ENCODE measurements at places on chromosomes 6 and 20.

- DNase-seq, result no peak
Measured at GRCh38 chr6:135085700-135086413, 31.2 kb upstream of the HBS1L start.

DNA sequence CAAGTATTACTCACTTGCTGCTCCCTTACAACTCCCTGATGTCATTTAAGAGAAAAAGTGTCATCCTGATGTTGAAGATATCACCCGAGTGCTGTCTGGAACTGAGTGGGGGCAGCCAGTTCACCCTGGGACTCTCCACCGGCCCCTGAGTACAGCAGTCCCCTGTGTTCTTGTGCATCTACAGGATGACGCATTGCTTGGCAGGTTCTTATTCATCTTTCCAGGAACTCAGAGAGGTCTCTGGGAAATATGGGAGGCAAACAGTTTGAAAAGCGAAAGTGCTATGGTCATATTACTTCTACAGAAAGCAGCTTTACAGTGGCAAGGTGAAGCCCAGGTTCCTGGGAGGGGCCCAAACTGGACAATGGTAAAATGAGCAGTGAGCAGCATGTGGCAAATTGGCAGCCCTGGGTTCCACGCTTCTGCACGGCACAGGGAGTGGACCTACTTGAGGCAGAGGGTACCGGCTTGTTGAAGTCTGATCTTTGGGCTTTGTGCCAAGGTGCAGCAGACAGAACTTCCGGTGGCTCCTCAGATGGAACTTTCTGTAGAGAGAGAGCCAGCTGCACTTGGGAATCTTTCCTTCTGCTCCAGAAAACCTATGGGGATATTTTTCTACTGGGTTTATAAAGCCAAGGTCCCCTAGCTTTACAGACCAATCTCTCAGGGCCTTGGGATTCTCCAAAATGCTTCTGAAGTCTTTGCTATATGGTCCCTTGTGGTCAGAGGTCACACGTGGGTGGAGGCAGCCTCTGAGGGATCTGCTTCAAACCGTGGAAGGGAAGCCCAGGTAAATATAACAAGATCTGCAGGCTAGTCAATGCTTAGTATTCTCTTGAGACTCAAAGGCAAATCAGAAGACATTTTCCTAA is 128.3 kb downstream of the MAP3K7 start:
- peak; percentile 53 for DNase-seq

GRCh38 chr6:115945812-115946211 is 114.9 kb downstream of the FRK start:
- no peak for DNase-seq

DNA sequence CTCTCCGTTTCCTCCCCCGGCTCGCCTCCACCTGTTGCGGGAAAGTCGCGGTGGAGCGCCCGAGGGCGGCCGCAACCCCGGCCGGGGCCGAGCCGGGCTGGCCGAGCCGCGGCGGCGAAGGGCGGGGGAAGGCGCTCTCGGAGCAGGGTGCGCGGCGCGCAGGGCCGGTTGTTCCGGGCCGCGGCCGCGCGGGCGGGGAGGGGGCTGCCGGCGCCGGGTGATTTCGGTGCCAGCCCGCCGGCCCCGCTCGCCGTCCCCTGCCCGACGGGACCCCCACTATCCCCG is 235 bp downstream of the MAP7 start:
- DNase-seq, result no peak

DNA sequence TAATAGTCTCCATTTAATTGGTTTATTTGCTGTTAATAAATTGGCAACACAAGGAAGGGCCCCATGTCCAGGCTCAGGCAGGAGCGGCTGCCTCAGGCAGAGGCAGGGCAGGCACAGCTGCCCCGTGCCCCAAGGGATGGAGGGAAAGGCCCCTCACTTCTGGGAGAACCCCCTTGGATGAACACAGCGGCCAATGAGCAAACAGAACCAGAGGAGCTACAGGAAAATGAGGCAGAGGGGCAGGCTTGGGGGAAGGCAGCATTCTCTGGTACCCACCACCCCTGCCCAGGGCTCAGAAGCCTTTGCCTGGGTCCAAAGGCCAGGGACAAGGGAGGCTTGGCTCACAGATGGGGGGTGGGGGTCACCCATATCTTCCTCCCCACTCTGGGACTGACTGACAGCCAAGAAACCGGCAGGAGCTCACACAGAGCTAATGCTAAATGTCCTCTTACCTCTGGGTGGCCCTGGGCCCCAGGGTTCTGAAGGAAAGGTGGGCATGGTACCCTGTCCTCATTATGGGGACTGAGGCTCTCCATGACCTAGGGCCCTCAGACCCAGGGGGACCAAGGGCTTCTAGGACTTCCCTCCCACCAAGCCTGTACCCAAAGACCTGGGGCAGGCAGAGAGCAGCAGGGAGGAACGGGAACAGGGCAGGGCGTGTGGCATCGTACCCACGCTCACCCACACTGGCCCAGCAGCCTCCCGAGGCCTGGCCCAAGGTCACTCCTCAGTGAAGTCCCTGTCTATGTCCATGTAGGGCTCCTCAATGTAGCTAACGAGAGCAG is 47.0 kb downstream of the MYH7B start:
- no peak for DNase-seq

- DNase-seq, result no peak
Measured at GRCh38 chr20:47789081-47789763, 3.9 kb upstream of the SULF2 start.

DNA sequence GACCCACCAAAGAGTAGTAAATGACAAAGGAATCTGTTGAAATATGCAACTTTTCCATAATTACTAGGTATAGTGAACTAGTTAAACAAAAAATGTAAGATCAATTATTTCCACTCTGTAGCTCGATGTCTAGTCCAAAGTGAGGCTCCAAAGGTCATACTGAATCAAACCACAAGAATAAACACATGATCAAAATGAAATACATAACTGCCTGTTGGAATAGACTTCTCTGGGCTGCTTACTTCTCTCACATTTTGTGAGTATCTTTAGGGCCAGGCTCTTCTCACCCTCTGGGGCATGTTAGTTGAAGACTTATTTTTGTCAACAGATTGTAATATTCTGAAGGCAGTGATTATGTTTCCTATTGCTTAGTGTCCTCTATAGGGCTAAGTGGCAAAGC is 103.7 kb upstream of the TMEM170B start:
- DNase-seq, result no peak

DNA sequence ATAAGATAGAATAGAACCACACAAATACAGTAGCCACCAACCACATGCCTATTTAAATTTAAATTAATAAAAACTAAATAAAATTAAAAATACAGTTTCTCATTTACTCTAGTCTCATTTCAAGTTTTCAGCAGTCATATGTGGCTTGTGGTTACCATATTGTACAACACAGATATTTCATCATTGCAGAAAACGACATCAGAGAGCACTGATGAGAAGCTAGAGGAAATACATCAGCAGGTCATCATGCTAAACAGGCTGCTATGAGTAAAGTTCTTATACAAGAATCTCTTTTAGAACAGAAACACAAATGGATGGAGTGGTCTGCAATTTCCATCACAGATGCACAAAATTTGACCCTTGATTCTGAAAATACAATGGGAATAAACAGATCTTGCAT is 36.6 kb downstream of the TBC1D32 start:
- no peak for DNase-seq

DNA sequence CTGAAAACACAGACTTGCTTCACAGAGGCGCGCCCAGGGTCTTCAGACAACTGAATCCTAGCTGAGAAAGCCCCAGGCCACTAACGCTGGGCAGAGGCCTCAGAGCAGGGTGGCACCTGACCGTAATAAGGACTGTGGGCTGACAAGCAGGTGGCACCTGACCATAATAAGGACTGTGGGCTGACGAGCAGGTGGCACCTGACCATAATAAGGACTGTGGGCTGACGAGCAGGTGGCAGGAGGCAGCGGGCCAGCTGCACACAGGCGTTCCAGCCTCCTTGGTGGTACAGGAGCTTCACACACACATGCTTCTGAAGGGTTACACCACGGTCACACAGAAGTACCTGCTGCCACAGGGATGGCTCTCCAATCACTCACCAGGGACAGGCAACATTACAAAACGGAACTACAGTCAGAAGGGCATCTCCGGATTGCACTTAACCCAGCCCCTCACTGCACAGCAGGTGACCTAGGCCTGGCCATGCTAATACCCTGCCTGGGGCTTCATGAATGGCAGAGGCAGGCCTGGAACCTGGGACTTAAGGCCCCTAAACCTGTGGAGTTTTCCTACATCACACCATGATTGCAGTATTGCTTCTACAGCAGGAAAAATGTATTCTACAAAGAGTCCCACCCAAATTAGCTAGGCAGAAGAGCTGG is 50.8 kb downstream of the PSMG4 start:
- no peak for DNase-seq

DNA sequence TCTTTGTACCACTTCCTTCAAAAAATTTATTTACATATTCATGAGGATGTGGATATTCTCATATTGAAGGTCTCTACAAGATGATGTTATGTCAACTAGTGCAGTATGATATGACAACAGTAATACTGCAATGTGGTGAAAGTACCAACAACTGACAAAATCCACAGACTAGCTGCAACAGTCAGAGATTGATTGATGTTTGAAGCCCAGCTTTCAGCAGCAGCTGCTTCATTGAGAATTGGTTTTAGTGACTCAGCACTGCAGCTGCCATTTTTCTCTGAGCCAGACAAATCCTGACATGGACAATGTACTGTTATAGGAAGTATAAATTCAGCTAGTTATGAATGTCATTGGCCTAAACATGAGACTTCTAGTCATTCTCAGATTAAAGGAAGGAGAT is 53.8 kb downstream of the PKIB start:
- no peak for DNase-seq

DNA sequence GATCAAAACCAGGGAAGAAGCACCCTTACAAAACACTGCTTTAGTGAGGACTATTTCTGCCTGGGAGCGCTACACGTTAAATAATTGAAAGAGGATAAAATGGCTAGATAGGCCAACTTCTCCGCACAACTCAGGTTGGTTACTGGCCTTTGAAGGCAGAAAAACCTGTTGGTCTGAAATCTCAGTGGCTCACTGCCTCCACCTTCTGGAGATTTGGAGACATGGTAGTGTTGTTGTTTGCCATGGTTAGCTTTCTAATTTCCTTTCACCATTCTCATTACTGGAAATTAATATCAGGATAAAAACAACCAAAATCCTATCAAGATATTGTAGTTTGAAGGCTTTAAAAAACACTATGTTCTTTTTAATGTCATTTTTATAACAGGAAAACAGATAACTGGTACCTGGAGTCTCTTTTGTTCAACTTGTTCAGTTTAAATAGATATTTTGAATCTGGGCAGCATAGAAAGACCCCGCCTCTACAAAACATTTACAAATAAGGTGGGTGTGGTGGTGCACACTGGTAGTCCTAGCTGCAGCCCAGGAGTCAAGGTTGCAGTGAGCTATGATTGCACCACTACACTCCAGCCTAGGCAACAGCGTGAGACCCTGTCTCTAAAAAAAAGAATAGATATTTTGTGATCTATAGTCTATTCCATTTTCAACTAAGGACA is 27.5 kb upstream of the BCLAF1 start:
- peak; percentile 43 for DNase-seq

DNA sequence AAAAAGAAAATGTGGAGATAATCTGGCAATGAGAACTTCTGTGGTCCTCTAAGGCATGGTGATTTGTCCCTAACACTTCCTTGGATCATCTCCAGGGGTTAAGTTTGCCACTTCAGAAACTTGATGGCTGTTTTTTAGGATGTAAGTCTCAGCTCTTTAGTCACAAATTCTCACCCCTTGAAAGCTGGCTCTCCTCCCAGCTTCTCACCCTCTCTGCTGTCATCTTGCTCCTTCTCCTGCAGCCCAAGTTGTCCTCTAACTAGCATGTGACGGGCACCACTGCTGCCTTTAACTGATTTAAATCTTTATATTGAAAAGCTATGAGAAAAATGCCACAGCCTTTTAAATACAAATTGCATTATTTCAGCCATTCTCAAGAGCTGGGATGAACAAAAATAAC is 107.8 kb downstream of the MAP3K5 start:
- DNase-seq, result no peak

DNA sequence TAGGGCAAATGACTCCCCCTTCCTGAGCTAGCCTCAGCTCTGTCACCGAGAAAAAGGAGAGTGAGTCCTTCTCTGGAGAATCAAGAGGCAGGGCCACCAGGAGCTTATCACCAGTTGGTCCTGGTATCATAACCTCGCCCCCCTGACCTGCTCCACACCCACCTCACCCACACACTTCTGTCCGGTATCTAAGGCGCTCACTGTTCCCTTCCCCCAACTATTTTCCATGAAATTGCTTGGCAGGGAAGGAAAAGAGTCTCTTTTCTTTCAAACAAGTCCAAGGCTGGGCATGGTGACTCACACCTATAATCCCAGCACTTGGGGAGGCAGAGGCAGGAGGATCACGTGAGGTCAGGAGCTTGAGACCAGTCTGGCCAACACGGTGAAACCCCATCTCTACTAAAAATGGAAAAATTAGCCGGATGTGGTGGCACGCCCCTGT is 77.6 kb downstream of the ZMYND8 start:
- no peak for DNase-seq

- no peak for DNase-seq
Measured at GRCh38 chr20:57772349-57772964, 62.6 kb upstream of the PMEPA1 start.

GRCh38 chr6:3740551-3741476 is 10.7 kb downstream of the PXDC1 start:
- DNase-seq, result no peak
